ENCODE measurements at places on chromosomes 3 and 15.
A peak's percentile ranks its signal among the peaks of the same experiment; 100 is the strongest.

GRCh38 chr3:55524565-55525244 lies 37.6 kb upstream of the WNT5A start:
- no peak for DNase-seq

- DNase-seq, result no peak
Observed at GRCh38 chr3:43670635-43671522, 19.9 kb upstream of the ABHD5 start.

GRCh38 chr15:81054236-81054635 lies 53.5 kb downstream of the TLNRD1 start:
- no peak for DNase-seq

- DNase-seq, result peak; percentile 29
Observed at GRCh38 chr3:112979244-112979832, 4.4 kb upstream of the CD200R1 start.

DNA sequence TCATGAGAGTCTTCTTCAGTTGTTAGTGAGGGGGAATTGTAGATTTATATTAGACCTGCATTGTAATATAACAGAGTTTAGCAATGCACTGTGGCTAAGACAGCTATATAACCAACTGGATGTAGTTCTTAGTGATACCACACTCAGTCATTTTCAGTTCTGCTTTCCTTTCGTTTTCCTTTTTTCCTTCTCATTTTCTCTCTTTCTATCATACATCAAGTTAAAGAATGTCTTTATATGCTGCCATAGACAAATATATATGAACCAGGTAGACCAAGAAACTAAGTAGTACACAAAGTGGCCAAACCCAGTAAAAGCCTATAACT lies 43.7 kb upstream of the CD47 start:
- DNase-seq, result no peak

DNA sequence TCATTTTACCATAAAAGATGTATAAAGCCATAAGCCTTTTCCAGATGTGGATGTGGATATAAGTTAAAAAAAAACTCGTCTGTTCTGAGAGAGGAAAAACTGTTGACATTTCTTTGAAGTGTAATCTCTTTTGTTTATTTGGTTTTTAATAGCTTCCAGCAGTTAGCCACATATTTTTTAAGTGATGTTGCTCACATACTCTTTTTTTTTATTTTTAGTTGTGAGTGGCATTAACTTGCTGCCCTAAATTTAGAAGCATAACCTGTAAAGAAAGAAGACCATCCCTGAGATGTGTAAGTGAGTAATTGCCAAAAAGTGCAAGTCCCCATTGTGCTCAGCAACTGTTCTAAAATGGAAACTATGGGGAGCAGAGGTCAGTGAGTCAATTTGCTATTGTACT lies 415.9 kb upstream of the MDFIC2 start:
- no peak for DNase-seq

DNA sequence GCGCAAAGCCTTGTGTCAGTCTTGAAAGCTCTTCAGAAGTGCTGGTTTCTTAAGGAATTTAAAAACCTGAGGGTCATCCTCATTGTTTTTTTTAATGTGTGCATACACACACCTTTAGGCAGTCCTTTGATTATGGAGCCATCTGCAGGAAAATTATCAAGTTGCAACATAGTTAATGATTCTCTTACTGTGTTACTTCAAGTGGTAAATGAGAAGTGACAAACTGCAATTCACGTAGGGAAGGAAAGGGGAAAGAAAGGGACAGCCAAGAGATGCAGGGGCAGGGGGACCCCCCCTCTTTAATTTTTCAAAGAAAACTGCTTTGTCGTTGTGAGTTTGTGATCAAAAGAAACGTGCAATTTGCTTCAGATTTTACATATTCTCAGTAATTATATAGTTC lies 162.4 kb upstream of the CGNL1 start:
- peak; percentile 3 for DNase-seq

GRCh38 chr3:148535001-148535400 lies 162.7 kb upstream of the AGTR1 start:
- DNase-seq, result no peak

- DNase-seq, result no peak
Observed at GRCh38 chr3:52423173-52423572, 21.7 kb downstream of the SEMA3G start.

DNA sequence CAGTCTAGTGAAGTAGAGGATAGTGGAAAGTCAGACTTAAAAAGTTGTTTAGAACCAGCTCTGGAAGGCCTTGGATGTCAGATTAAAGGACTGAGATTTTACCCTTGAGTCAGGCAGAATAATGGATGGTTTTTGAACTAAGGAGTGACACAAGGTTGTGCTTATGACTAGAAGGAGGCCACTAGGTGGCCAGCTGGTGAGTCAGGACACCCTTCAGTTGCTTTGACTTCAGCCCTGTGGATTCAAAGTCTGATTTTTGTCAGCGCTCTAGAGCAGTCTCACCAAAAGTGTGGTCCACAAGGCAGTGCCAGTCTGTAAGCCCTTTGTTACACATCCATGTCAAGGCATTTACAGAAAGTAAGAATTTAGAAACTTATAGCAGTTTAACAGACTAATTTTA lies 3.8 kb upstream of the GABPB1 start:
- peak; percentile 41 for DNase-seq

DNA sequence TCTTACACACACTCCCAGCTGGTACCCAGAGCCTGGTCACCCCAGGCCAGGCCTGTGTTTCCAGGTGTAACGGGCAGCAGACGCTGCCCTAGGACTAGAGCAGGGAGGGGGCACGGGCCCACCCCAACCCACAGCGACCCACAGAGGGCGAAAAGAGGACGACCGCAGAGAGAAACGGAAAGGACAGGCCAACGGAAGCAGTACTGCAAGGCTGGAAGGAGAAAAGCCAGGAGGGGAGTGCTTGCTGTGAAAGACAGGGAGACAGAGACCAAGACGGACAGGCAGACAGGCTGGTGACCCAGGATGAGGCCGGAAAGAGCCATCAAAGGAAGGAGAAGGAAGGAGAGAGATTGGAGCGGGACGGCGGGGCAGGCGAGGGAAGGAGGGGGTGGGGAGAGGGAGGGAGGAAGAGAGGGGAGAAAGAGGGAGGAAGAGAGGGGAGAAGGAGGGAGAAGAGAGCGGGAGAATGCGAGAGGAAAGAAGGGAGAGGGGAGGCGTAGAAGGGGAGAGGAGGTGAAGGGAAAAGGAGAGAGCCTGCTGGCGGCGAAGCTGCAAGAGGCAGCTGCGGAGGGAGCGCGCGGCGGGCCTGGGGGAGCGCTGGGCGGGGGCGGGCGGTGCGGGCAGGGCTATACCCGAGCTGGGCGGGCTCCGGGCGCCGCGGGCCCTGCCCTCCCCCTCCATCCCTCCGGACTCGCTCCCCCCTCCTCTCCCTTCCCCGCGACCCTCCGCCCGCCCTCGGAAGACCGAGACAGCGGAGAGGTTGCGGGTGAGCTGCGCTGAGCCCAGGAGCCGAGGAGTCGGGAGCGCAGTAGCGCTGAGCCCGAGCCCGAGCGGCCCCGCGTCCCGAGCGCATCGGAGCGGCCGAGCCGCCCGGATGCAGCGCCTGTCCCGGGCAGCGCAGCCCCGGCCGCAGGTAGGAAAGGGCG lies at the start of gene SLC6A1:
Gene SLC6A1, plus strand, starts transcription at position 732 of the 926 bp plus-strand sequence. CDS start 24,464 bp downstream, outside the sequence.
- no peak for DNase-seq

DNA sequence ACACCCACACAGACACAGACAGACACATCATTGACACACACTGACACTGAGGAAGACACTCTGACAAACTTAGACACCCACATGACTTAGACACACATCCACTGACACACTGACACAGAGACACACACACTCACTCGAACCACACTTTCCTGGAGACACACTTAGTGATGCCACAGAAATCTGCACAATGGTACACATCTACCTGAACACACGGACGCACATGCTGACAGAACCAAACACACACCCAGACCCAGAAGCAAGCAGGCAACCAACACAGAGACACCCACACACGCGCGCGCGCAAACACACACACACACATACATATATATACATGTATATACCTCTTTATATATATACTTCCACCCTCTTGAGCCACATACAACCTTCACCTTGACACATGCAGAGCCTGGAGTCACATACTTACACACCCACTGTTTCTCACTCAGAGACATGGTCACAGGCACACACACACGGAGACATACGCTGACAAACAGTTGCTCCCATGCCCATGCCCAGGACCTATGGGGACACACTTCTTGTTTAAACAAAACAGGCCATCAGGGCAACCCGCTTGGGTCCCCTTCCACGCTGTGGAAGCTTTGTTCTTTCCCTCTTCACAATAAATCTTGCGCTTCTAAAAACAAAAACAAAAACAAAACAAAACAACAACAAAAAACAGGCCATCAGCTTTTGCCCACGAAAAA lies 913 bp upstream of the SCN5A start:
- DNase-seq, result no peak

DNA sequence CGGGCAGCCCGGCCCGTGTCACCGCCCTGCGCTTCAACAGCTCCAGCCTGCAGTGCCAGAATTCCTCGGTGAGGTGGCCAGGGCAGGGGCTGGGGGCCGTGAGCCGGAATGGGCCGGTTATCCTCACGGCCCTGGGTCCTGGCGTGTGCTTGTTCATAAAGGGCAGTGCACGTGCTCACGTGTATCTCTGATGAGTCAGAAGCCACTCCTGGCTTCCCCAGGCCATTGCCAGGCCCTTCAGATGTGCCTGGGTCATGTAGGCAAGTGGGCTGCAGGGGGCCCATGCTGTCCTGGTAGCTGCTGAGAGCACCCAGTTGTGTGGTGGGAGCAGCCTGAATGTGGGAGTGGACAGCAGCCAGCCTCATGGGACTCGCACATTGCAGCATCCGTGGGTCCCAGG lies 29.2 kb downstream of the PLXNA1 start:
- DNase-seq, result peak; percentile 21

- no peak for DNase-seq
Observed at GRCh38 chr15:39251413-39252133, 329.3 kb upstream of the THBS1 start.

DNA sequence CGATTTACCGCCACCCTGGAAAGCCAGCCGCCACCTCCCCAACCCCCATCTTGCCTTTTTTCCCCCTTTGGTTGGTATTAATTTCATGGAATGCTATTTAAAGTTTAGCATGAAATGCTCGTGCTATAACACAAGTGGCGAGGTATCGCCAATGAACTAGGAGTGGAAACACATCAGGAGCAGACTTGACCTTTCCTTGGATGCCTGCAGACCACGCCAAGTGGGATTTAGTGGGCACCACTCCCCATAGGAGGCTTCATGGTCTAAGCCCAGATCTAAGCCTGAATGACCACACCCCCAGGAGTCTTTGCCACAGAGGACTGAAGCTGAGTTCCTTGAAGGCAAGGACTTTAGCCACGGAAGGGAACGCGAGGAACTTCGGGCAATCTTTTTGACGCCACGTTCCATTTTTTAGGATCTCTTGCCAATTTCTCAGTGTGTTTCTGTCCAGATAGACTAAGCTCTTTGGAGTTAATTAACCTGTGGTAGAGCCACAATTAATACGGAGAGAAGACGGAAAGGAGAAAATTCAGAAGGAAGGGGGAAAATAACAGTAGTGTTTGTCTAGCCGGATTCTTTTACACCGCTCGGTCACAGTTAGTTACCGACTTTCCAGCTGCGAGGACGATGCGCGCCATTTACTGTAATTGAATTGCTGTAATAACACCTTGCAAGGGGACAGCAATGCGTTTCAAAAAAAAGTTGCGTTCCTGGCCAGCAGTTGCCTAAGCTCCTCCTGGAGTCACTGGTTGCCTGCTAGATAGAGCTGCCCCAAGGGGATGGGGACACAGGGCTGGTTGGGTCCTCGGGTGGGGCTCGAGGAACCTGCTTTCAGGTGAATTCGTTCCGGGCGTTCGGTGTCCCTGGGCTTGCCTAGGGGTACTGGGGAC lies 37.1 kb downstream of the NR2F2 start:
- DNase-seq, result no peak

DNA sequence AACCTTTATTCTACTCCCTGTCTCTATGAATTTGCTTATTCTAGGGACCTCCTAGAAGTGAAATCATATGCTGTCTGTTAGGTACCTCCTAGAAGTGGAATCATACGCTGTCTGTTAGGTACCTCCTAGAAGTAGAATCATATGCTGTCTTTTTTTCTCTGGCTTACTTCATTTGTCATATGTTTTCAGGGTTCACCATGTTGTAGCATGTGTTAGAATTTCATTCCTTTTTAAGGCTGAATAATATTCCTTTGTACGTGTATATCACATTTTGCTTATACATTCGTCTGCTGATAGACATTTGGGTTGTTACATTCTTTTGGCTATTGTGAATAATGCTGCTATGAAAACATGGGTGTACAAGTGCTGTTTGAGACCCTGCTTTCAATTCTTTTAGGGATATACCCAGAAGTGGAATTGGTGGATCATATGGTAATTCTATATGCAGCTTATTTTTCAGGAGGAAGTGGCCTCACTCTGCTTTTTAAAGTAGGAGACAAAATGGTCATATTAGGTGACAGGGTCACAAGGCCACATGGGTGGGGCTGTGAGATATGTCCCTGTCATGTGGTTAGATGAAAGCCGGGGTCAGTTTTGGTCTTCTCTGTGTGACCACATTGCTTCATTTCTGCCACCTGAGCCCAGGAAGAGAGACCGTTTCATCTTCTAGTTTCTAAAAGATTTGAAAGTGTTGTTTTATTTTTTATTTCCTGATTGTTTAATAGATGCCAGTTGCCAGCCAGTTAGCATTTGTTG lies 76.7 kb downstream of the FLNB start:
- peak; percentile 63 for DNase-seq

DNA sequence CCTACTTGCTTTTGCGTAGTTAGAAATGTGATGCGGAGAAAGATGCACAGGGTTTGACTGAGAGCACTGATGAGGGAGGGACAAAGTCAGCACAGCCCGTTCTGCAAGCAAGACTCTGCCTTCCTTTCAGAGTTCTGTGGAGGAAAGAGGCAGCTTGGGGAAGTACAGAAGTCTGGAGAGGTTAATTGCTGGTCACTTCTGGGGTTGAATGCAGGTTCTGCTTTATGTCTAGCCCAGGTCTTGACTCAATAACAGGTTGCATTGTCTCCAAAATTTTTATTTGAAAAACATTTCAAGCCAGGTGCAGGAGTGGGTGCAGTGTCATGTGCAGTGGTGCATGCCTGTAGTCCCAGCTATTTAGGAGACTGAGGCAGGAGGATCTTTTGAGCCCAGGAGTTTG lies 461.7 kb downstream of the NR2F2 start:
- DNase-seq, result no peak

DNA sequence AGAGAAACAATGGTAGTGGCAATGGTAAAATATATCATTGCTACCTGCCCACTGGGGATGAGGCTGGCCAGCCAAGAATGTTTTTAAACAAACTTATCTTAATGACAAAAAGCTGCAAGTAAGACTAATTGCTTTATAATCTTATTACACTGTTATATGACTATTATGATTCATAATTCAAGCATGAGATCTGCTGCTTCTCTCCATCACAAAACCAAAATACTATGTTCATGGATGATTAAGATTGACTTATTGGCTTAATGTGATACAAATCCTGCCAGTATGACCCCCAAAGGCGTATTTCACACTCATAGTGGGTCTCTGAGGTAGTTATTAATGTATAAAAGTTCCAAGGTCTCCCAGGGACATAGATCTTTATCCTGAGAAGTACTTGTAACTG lies 52.6 kb downstream of the FBN1 start:
- no peak for DNase-seq

DNA sequence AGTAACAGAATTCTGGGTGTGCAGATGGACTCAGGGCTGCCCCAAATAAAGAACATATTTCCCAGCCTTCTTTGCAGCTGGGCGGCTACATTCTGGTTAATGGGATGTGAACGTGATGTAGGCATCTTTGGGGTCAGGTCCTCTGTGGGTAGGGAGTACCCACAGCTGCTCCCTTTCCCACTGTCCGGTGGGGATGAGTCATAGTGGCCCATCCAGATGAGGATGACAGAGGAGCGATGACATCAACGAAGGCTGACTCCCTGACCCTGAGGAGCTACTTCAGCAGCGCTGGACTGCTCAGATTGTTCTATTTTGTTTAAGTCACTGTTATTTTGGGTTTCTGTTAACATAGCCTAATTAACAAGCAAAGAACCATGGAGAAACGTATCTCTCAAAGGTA lies 38.0 kb downstream of the SRPRB start:
- no peak for DNase-seq
